AG20443 (cell line): ENCODE measurements at places on chromosomes 6 and 20.
A peak's percentile ranks its signal among the peaks of the same experiment; 100 is the strongest.

DNA sequence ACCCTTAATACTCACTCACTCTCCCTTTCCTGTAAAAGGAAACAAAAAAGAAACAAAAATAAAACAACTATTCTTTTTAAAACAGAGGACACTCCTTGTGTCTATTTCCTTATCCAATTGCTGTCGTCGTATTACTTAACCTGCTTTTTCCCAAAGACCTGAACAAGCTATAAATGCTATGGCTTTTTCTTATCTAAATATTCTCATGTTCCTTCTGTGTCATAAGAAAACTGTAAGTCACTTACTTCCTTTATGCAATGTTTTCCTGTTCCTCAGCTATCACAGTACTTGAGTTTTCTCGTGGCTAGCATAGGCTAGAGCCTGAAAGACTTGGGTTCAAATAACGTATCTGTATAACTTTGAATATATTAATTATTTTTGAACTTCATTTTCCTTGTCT, 99.2 kb downstream of the IRAK1BP1 start:
- no peak for DNase-seq

- no peak for DNase-seq
Measured at GRCh38 chr6:118892355-118892991, 1.5 kb upstream of the ASF1A start.

GRCh38 chr6:9711365-9711764, 703.5 kb downstream of the TFAP2A start:
- DNase-seq: no peak

GRCh38 chr20:22680031-22680740, 95.8 kb upstream of the FOXA2 start:
- no peak for DNase-seq

DNA sequence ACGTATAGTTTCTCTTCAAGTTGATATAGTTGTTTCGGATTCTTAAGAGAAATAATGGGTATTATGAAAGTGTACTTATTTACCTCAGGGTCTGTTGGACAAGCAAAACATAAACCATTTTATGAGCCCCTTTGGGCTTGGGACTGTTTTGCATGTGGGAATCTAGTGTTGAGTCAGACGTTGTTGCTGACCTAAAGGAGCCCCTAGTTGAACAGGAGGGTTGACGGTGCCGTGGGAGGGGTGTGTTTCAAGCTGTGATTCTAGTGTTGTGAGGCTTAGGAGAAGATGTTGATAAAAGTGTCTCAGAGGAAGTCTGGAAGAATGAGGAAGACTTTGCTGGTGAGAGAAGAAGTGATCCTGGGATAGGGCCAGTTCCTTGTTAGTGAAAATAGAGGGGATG, 140.0 kb downstream of the ARID1B start:
- DNase-seq: no peak

DNA sequence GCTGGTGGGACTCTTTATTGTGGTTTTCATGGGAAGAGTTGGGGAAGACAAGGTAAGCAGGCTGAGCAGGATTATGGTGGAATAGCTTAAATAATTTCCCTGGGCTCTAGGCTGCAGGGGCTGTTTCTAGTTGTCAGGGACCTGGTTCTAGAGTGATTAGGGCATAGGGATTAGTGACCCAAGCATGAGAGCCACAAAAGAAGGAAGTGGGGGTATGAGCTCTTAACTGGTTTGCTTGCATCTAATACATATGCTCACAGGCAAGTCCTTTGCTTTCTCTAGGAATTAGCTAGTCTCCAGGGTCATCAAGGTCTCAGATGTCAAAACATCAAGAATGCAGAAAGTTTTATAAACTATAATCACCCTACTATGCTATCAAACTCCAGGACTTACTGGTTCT, 67.5 kb upstream of the NRN1 start:
- DNase-seq: no peak

- DNase-seq: no peak
Measured at GRCh38 chr6:169847141-169847674, 95.8 kb downstream of the ERMARD start.

DNA sequence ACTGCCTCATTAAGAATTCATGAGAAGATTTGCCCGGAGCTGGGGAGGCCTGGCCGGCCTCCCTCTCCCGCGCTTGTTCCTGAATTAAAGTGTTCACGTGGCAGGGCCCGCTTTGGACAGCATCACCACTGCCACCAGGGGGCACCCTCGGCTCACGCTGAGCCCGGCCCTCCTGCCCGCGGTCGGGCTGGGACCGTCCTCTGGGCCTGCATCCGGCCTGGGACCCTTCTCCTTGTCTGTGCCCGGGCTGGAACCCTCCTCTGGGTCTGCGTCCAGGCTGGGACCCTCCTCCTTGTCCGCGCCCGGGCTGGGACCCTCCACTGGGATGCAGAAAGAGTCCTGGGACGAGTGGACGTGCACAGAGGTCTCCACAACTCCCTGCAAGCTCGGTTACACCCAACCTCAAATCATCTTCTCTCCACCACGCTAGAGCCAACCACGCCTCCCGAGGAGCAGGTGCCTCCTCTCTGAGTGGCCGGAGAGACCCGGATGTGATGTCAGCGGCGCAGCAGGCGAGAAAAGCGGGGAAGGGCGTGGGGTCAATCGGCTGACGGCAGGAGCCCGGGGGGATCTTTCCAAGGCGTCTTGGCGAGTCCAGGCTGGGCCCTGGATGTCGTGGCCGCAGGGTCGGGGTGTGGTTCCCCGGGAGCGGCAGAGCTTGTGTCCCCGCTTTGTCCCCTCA, 50.9 kb upstream of the DACT2 start:
- peak; percentile 89 for DNase-seq

- DNase-seq: peak; percentile 76
Measured at GRCh38 chr6:106512048-106512967, 117.0 kb downstream of the RTN4IP1 start.
